ENCODE measurements at places on chromosomes 16 and 17.
A peak's percentile ranks its signal among the peaks of the same experiment; 100 is the strongest.

- no peak for DNase-seq
These were observed 46.4 kb downstream of the SLC47A1 start for GRCh38 chr17:19579867-19580565.

DNA sequence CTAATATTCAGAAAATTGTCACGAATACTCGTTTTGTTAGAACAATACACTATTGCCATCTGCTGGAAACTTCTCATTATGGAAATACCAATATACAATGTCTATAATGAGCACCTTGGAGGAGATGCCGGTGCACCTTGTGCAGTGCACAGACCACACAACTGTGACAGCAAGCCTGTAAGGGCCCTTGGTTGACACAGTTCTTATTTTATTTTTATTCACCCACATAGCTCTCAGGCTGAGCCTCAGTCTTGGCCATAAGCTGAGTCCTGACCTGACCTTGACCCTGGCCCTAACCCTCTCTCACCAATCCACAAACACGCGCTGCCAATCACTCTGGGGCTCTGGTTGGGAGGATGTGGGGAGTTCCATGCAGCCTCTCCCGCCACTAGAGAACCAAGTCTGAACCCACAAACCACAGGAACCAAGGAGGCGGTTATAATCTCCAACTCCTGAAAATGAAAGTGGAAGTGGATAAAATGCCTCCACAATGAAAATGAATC lies 7.6 kb downstream of the AIPL1 start:
- no peak for DNase-seq

GRCh38 chr16:68995011-68995504 lies 110.4 kb upstream of the HAS3 start:
- DNase-seq = no peak

DNA sequence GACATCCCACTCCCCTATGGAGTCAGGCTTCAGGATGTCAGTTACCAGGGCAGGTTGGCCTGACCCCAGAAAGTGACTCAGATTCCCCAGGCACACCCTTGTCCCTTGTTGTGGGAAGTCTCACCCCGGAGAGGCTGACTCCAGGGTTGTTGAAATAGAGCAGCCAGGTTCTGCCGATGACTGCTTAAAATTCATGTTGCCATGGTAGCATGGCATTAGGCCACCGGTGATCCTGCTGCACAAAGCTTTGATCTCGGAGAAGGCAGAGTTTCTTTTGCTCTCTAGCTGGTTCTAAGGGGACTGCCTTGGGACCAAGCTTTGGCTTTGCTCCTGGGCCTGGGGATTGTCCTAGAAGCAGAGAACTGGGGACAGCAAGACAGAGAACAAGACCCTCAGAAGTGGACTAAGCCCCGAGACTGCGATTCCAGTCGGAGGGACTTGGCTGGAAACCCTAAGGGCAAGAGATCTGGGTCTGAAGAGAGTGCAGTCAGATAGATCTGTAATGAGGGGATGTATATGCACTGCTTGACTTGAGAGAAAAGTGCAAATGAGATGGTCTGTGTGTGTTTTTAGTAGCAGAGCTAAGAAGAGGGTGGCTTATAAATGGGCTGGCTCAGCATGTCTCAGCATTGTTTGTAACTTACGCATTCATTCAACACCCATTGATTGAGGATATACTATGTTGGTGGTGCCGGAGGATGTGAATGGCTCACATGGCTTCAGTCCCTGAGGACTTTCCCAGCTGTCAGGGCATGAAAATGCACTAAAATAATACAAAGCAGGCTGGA lies 106.9 kb downstream of the RGS9 start:
- DNase-seq = no peak

GRCh38 chr16:57268804-57269800 lies 15.4 kb downstream of the PLLP start:
- no peak for DNase-seq

GRCh38 chr16:47492428-47493377 lies 31.6 kb downstream of the PHKB start:
- DNase-seq = peak; percentile 37

DNA sequence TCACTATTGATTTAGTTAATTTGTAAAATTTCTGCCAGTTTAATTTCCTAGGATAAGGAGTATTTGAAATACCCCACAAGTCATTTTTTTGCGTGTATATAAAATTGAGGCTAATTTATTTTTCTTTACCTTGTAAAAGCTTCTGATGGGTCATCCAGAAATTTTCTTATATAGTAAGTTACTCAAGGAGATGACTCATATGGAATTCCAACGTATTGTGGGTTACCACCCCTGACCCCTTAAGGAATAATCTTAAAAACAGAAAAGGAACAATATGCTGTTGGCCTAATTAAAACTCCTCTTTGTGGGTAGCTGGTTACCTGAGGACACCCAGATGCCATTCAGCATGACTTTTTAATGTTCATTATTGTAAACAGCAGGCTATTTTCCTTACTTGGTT lies 13.6 kb downstream of the HEATR6 start:
- DNase-seq = no peak

Measured in skeletal muscle cell (primary cell).